ENCODE measurements at places on chromosomes 1 and 21.

- no peak for DNase-seq
Measured at GRCh38 chr1:64687725-64688327, 57.0 kb upstream of the RAVER2 start.

DNA sequence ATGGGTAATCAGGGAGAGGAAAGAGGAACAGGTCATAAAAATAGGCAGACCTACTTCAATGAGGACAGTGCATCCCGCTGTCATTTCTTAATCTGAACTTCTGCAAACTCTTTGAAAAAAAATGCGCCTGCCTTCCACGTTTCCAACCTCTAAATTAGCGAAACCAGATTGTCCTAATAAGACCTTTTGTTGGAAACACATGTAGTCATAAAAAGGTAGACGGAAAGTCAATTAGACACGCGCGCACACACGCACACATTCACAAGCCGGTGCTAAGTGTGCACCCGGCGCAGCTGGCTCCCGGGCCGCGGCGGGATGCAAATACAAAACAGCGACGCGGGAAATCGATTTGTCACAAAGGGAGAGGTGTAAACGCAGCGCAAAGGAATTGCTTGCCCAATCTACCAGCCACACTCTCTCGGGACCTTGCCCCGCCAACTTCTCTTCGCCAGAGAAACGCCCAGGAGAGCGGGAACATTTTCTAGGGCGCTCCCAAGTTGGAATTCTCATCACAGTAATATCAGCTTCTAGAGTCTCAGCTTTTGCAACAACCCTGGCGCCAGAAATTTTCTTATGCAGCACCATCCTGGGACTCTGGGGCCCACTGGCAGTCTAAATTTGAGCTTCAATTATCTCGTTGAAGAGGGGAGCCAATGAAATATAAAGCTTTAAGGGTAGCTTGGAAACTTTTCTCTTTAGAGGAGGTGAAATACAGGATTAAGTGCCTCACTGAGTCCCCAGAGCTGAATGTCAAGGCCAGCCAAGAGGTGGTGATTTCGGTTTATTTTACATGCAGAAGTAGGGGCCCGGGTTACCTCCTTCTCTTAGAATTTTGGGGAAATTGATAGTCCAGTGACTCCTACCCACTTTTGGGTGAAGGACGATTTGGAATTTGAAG lies 4.5 kb downstream of the PRRX1 start:
- no peak for DNase-seq

- no peak for DNase-seq
Measured at GRCh38 chr1:23039308-23039826, 20.1 kb downstream of the KDM1A start.

DNA sequence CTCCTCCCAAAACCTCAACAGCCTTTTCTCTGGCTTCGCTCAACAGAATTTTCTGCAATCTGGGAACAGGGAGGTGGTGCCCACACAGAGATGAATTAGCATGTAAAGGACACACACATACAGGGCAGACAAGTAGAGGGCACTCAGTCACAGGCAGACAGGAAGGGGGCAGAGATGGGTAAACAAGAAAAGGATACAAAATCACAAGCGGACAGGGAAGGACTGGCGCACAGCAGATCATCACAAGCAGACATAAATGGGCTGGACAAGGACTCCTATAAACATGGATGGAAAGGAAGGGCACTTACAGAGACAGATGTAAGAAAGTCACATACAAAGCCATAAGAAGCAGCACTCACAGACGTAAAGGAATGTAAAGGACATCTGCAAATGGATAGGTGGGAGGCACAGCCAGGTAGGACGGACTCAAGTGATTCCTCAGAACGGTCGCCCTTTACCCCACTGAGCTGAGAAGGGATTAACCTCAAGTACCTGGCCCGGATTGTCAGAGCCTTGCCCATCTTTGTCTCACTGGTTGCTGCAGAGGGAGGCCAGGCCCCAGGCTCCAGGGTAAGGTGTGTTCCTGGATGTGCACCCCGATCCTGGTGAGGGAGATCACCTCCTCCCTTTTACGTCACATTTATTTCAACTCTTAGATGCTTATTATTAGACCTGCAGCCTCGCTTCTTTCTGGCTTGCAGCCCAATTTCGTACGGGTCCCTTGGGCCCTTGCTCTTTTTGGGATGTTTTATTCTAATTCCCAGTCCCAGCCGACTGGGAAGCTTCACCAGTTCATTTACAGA lies 836 bp upstream of the PRCC start:
- DNase-seq = no peak

GRCh38 chr1:214665606-214666110 lies 62.7 kb downstream of the CENPF start:
- DNase-seq = no peak

- no peak for DNase-seq
Measured at GRCh38 chr1:114723457-114723856, 6.9 kb upstream of the NRAS start.

DNA sequence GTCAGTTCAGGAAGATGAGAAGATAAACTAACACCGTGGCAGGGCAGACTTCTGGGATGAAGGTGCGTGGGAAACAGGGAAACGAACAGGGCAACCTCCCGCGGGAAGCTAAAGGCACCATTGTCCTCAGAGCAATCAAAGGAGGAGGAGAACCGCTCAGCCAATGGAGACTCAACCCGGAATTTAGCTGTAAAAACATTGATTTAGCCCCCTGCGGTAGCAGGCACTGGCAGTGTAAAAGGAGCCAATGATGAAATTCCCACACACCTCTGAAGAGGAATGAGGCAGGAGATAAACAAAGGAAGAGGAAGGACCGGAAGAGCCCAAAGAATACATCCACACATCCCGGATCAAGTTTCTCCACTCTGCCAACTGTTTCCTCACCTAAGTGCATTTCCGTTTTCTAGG lies 19.5 kb downstream of the HLCS start:
- no peak for DNase-seq

GRCh38 chr1:50873458-50874187 lies 86.4 kb downstream of the FAF1 start:
- no peak for DNase-seq

DNA sequence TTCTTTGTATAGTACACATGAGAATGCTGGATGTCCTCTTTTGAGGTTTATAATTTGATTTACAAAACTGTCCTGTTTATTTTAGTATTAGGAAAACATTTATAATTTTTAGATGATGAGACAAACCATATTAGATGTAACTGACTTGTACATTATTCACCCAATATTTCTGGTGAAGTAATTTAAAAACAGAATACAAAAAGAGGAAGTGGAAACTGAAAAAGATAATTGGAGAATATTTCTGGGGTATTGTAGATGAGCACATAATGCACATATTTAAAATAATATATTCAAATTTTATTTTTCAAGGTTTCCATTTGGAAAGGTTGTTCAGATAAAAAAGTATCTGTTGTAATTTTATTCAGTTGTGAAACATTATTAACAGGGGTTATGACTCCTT lies 40.7 kb downstream of the XPR1 start:
- no peak for DNase-seq

- no peak for DNase-seq
Measured at GRCh38 chr1:32627596-32628162, 22.7 kb downstream of the ZBTB8OS start.

DNA sequence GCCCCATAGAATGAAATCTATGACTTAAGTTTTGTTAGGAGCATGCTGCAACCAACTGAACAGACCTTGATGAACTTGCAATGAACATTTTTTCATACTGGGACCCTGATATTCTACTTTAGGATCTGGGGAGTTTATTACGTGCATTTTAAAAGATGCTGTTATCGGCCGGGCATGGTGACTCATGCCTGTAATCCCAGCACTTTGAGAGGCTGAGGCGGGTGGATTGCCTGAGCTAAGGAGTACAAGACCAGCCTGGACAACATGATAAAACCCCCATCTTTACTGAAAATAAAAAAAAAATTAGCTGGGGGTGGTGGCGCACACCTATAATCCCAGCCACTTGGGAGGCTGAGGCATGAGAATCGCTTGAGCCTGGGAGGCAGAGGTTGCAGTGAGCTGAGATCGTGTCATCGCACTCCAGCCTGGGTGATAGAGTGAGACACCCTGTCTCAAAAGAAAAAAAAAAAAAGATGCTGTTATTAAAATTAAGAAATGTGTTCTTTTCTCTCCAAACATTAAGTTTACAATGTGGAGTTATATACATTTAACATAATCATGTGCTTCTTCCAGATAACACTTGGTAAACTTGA lies 7.1 kb downstream of the MPZL1 start:
- no peak for DNase-seq

DNA sequence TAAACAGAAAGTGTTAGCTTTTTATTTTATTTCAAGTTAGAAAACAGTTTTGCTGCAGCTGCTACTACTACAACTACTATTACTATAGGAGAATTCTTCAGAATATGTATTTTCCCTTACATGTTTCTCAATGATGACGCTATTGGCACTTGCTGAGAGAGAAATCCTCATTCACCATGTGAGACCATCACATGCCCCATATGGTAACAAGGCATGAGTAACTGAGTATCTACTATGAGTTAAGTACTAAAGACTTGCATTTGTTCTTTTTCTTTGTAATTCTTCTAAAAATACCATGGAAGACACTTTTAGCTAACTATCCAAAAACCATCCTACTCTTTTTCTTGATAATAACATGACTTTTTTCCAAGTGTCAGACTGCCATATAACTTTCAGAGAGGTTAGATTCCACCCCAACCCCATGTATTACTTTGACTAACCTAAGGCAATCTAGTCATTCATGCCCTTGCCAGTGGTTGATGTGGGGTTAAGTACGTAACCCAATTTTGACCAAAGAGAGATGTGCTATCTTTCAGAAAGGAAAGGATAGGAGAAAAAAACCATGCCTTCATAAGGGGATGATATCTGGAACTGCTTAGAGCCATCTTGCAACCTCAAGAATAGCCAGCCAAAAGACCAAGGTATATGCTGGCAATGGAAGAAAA lies 42.9 kb downstream of the COP1 start:
- DNase-seq = no peak

GRCh38 chr1:165403835-165404482 lies 41.0 kb downstream of the RXRG start:
- peak; percentile 39 for DNase-seq

DNA sequence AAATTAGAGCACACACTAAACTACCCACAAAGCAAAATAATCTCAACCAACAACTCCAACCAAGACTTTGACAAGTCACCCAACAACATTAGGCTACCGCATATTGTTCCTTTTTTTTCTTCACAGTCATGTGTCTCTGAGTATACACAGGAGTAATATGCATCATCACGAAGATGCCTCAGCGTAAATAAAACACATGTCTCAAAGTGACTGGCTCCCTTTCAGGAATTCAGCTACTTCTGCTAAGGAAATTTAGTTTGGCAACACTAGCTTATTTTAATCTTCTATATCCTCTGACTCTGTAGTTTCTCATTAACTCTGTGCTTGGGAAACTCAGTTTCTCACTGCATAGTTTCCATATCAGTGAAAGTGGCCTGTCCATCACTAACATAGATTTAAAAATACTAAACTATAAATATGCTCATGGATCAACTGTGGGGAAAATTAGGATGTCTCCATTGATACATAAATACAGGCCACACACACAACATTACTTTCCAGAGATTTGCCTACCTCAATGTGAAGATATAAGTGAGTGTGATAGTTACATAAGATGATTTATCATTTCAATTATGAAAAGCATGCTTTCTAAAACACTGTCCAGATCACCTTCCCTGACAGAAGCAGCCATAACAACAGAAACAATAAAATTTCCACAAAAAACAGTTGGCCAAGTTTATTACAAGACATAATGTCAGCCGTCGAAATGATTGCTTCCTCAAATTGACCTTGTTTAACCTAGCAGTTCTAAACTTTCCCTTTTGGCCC lies 113.2 kb downstream of the PTGER3 start:
- no peak for DNase-seq

DNA sequence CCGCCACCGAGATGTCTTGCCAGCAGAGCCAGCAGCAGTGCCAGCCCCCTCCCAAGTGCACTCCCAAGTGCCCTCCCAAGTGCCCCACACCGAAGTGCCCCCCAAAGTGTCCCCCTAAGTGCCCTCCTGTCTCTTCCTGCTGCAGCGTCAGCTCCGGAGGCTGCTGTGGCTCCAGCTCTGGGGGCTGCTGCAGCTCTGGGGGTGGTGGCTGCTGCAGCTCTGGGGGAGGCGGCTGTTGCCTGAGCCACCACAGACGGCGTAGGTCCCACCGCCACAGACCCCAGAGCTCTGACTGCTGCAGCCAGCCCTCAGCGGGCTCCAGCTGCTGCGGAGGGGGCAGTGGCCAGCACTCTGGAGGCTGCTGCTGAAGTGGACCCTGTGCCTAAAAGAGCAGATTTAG lies 1.4 kb downstream of the LCE1F start:
- DNase-seq = no peak

DNA sequence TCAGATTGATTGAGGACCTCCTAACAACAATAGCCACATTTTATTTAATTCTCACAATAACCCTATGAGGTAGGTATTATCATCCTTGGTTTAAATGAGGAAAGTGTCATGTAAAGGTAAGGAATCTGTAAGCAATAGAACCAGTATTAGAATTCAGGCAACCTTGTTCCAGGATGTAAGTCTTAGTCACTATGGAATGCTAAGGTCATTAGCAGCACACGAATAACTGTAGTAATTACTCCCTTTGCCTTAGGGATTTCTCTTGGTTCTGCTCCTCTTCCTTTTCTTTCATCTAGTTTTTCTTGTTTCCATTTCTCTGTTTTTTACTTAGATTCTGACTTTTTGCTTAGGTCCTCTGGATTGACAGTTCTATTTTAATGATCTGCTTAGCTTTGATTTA lies 23.1 kb upstream of the ATP6V1G3 start:
- no peak for DNase-seq

DNA sequence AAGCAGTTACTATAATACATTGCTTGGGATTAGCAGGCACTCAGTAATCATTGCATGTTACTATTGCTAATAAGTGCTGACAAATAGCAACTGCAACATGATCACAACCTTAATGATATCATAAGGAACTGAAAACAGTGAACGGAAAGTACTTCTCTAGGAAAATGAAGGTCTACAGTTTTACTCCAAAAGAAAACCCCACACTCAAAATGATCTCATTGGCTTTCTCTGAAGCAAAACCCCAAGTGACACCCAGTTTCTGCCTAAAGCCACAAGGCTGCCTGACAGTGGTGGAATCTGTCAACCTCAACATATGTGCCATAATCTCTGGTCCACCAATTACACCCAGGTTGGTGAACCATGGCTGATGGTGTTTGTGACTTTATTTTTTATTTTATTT lies 137.6 kb downstream of the PTGER3 start:
- DNase-seq = no peak

GRCh38 chr1:94154989-94155388 lies 34.0 kb upstream of the ABCA4 start:
- no peak for DNase-seq

DNA sequence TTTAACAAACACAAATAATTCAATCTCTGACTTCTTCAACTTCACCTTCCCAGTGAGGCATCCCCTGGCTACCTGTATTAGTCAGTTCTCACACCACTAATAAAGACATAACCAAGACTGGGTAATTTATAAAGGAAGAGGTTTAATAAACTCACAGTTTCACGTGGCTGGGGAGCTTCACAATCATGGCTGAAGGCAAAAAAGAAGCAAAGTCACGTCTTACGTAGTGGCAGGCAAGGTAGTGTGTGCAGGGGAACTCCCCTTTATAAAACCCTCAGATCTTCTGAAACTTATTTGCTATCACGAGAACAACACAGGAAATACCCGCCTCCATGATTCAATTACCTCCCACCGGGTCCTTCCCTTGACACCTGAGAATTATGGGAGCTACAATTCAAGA lies 478.5 kb downstream of the ADGRL2 start:
- DNase-seq = no peak
